ENCODE measurements at places on chromosomes 7 and 10.
A peak's percentile ranks its signal among the peaks of the same experiment; 100 is the strongest.

DNA sequence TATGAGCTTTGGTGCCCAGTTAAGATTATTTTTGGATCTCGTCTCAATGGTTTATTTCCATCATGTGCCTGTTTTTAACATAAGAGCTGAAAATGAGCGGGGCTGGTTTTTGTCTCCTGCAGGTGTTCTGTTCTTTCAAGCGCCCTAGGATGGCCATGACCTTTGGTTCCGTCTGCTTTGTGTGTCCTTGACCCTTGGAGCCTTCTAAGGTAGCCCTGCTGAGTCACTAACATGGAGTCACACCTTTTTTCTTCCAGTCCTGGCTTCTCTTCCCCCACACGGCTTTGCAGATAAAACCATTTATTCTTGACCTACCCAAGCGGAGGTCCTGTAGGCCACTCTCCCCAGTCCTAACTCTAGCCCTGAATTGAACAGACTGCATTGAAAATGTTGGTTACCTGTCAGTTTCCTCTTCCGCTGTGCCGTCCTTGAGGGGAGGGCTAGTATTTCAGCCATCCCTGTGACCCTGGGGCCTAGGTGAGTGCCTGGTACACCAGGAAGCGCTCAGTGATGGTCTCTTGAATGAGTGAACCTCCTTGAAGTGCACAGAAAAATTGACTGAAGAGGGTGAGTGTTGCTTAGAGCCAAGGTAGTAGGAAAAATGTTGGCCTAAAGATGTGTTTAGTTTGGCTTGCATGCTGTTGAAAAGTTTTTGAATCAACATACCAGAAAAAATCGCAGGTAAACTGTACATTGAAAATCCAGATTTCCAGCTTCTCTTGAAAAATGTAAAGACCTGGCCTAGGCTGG lies 48.0 kb downstream of the CAMK1D start:
- DNase-seq: no peak

DNA sequence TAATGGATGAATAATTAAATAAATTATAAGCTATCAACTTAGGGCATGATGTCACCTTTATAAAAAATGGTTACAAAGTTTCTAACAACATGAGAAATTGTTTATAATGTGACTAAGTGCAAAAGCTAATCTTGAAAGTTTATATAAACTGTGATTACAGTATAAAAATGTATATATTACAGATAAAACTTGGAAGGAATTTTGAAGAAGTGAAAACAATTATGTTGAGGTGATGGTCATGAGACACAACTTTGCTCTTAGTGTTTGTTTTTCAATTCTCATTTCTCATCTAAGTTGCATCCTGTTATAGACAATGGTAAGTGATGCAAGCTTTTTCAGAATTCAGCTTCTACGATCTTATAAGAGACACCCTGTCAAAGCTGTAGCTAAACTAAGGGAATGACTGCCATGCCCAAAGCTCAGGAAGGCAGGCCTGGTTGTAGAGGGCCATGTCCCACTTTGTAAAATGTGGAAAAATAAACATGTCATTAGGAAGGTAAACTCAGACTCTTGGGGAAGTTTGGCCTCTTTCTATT lies 23.9 kb downstream of the MACC1 start:
- no peak for DNase-seq

DNA sequence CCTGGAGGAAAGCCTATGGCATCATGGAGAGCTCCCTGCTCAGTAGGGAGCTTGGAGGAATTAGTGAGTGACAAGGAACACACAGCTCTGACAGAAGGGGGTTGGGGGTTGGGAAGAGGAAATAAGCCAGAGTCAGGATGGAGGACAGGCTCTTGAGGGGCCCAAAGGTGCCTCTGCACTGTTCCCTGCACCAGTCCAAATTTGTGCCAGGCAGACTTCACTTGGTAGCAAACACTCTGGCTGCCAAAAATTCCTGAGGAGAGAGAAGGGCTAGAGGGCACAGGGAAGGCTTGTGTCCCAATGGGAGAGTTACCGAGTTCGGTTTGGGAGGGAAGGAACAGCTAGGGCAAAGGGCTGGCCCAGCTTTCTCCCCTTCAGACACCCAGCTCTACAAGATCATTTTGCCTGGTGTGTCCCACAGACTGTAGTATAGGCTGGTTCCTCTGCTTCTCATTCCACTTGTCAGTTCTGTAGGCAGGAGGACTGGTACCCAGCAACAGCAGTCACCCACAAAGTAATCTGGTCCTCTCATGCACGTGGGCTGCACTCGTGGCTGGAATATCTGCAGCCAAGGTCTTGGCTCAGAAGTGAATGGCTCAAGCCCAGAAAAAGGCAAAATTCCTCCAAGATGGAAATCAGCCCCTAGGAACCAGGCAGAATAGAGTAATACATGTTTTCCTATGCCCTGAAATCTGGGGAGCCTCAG lies 8.0 kb upstream of the KCNIP2 start:
- DNase-seq: no peak

- peak; percentile 16 for DNase-seq
Measured at GRCh38 chr7:34038816-34039470, 133.6 kb downstream of the BMPER start.

DNA sequence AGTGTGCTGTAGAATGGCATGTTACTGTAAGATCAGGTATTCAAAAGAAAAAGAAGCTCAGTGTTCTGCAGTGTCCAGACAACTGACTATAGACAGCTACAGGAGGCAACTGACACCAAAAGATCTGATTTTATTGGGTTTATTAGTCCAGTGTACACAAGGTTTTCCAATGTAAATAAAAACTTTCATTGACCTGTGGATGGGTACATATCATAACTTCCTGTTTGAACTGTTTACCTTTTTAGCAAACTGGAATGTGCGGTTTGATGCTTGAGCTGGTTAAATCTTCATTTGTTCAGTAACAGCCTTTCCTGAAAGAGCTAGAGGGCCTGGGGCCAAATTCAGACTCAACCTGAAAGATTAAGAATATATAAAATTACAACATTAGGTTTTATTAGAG lies 172.6 kb upstream of the SP8 start:
- no peak for DNase-seq

DNA sequence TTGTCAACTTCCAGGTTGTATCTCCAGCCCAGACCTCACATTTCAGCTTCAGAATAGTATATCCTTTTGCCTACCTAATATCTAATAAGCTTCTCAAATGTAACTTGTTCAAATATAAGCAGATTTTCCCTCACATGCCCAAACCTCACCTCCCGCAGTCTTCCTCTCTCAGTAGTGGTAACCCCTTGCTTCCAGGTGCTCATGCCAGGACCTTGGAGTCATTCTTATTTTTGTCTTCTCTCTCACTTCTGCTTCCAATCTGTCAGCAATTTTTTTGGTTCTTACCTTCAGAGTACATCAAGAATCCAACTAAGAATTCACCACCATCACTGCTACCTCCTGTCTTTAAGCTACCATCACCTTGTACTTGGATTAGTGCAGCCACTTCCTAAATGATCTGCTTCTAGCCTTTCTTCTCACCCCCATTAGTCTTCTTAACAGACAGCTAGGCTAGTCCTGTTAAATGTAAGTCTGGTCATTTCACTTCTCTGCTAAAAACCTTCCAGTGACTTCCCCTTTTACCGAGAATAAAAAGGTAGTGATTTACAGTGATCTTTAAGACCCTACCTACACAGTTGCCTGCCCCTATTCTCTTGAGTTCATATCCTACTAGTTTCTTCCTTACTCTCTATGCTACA lies 14.0 kb downstream of the ANKIB1 start:
- DNase-seq: peak; percentile 26

- no peak for DNase-seq
Measured at GRCh38 chr7:83038787-83039186, 123.9 kb downstream of the PCLO start.

- DNase-seq: peak; percentile 70
Measured at GRCh38 chr7:135283959-135284638, 50.5 kb downstream of the STRA8 start.

DNA sequence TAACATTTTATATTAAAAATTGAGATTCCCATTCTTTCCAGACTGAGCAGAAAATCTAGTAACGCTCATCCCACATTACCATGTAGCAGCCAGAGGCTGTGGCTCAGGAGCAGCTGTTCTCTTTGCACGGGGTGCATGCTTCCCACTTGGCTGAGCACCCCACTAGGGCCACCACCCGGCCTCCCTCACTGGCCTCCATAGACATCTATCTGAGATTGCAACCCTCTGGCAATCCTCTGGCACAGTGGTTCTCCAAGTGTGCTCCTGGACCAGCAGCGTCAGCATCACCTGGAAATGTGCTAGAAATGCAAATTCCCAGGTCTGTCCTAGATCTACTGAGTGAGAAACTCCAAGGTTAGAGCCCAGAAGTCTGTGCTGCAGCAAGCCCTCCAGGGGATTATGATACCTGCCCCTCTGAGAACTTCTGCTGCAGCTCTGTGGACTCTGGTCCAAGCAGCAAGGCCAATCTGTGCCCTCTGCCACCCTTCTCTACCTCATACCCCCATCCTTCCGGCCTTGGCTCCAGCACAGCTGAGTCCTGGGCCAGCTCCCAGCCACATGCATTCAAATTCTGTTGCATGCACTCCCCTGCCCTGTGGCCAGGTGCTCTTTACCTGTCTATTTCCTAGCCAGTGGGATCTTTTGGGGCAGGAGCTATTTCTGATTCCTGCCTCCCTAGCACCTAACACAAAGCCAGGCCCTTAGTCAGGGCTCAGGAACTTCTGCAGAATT lies 301.5 kb downstream of the GRID1 start:
- no peak for DNase-seq

- no peak for DNase-seq
Measured at GRCh38 chr10:24708081-24708480, 15.6 kb downstream of the ARHGAP21 start.

GRCh38 chr7:40239755-40240303 lies 105.0 kb downstream of the SUGCT start:
- DNase-seq: no peak

DNA sequence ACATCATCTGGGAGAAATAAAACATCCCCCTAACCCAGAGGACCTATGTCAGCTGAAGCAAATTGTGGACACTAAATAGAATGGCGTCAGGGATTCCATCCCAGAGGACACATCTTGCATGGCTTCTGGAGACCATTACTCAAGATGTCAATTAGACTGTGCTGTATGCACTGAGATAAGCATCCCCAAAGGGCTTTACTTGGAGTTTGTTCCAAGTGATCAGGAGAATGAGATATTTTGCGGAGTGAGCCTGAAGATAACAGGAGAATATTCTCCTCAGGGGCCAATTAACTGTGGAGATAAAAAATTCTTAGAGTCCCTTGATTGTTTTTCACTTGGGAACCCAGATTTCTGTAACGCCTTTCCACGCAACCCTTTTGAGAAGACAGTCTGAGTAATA lies 4.5 kb upstream of the OR2AE1 start:
- DNase-seq: no peak

- DNase-seq: no peak
Measured at GRCh38 chr10:76723844-76724243, 913.8 kb downstream of the KCNMA1 start.

GRCh38 chr7:11252011-11252607 lies 278.4 kb downstream of the PHF14 start:
- no peak for DNase-seq

DNA sequence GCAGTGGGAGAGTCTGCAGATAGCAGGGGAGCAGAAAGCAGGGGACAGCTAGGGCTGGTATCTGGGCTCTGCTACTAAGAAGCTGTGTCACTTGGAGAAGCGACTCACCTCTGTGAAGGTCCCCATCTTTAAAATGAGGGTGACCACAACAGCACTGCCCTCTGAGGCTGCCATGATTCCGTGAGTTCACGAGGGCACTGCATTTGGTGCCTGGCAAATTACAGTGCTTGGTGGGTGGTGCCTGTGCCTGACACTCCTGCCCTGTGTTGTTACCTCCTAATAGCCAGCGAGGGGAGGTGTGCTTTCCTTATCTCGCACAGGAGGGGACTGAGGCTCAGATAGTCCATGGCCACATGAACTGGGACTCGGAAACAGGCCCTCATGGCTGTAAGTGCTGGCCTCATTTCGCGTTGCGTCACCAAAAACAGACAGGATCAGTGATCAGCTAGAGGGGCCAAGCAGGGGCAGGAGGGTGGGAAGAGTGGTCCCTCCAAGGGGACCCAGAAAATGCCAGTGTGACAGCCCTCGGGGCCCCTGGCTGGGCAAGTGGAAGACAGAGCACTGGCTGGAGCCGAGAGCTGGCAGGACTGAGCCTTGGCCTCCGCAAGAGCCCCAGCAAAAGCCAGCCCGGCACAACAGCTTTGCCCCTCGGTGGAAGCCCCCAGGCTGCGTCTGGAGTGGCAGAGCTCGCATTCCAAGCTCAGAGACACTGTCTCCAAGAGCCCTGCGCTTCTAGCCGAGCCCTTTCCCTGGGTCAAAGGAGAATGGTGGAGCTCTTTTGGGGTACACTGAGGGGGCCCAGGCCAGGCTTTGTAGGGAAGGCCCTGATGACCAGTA lies 17.3 kb upstream of the BNIP3 start:
- no peak for DNase-seq

- no peak for DNase-seq
Measured at GRCh38 chr10:12533723-12534122, 184.4 kb downstream of the CAMK1D start.

DNA sequence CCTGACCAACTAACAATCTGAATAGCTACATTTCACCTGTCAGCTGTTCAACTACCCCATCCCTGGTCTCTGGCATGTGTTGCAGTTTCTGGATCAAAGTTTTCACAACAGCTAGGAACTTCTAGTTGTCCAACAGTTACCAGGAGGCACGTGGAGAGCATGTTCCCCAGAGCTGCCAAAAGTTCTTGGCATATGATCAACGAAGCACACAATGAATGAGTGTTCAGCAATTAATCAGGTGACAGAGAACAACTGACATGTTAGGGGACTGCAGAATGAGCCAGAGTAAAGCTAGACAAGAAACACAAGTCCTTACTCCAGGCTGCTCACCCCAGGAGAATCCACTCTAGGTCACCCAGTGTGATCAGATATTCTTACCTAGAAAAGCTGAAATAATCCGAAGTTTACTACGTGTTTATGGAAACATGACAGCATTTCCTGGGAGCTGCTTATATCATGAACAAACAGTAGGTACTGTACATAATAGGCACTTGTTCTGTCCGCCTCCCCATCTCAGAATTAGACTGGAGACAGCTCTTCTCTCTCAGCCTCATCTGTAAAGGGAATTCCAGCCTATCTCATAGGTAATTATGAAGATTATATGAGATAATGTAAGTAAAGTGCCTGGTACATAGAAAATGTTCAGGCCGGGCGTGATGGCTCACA lies 50.6 kb downstream of the ZNF438 start:
- peak; percentile 97 for DNase-seq

- DNase-seq: peak; percentile 80
Measured at GRCh38 chr7:130909881-130910672, 176.1 kb upstream of the KLF14 start.

DNA sequence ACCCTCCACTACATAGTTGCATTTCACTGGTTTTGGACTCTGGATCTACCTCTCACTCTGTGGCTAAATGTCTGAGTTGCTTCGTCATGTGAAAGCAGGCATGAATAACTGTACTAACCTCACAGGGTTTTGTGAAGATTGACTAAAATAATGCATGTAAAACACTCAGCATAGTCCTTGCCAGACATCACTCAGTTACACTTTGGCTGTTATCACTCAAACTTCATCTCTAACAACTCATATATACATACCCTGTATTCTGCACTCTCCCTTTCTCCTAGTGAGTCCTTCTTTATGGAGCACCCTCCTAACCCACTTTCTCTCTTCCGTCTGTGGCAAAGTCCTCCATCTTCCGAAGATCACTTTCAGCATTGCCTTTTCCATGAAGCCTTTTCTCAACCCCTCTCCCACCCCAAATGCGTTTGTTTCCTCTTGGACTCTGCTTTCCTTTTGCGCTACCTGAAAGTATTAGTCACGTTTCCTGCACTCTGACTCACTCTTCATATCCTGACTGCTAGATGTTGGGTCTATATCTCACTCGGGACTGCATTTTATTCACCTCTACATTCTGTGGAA lies 72.6 kb downstream of the OSBPL3 start:
- no peak for DNase-seq

GRCh38 chr10:19111501-19112267 lies 63.1 kb downstream of the MALRD1 start:
- DNase-seq: no peak
